Activated CD4-positive, alpha-beta T cell treated with anti-CD3 and anti-CD28 coated beads, Interleukin-2, Interleukin-6, amounts not matched to agents 100 ng/mL and 50 ng/mL, durations not matched to agents 16 hours and 8 hours (primary cell): ENCODE measurements at places on chromosomes 5 and 9.

DNA sequence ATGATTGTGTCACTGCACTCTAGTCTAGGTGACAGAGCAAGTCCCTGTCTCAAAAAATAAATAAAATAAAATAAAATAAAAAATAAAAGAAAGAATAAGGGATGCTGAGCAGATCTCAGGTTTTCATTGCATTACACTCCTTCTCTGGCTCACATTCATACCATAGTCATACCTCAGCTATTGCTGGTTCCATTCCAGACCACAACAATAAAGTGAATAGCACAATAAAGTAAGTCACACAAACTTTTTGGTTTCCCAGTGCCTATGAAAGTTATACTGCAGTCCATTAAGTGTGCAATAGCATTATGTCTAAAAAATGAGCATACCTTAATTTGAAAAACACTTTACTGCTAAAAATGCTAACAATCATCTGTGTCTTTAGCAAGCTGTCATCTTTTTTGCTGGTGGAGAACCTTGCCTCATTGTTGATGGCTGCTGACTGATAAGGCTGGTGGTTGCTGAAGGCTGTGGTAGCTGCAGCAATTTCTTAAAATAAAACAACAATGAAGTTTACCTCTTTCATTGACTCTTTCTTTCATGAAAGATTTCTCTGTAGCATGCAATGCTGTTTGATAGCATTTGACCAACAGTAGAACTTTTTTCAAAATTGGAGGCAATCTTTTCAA lies 415.7 kb downstream of the ZNF608 start:
- DNase-seq = no peak

DNA sequence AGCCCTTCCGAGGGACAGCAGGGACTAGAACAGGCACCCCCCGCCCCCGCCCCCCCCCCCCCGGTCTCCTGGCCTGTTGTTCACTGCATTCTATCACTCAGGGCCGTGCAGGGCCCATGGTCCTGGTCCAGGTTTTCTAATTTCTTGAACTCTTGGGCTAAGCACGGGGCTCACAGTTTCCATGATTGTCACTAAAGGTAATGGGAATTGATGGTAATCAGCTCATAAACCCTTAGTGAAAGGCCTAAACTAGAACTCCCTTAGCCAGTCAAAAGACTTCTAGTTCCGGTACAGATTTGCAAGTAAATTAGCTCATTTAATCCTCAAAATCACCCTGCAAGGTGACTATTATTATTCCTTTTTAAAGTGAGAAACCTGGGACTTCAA lies 14.7 kb upstream of the PWWP2A start:
- no peak for DNase-seq

DNA sequence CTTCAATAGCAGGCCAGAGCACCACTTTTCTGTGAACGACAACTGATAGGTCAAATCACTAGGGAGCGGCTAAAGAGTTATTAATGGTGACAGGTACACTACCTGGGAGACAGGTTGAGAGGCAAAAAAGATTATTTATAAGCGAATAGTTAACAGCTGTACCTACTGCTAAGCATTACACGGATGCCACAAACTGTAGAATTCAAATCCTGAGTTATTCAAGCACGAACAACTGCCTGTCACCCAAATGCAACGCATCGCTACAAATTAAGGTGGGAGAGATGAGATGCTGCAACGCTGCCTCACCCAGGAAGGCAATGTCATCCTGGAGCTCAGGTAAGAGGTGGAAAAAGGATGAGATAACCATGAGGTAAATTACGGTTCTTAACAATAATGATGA lies 342.9 kb downstream of the BNC2 start:
- no peak for DNase-seq

DNA sequence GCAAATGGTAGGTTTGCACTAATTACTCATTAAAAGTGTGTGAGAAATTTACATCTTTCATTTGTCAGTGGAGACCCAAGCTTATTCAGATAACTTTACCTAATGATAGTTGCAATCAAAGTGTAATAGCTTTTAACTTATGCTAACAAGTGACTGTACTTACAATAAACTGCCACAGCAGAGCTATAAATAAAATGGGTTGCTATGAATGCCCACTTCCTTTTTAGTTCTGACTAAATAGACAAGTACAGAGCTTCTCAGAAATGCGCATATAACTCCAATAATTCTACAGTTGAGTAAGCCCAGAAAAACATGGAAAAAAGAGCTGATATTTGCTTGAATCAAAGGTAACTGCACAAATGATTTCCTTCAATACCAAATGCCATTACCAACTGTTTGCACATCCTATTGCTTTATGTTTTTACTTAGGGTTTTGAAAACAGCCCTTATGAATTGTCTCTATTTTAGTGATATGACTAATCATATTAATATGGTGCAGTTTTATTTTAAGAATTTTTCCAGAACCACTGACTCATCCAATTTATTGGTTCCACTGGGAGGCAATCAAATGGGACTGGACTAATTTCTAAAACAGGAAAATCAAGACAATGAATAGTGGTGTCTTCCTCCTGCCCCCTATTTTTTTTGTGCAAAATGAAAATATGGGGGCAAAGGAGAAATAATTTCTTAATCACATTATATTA lies 84.1 kb downstream of the PPP2R2B start:
- peak; percentile 25 for DNase-seq

- no peak for DNase-seq
Observed at GRCh38 chr5:89934069-89934468, 475.5 kb downstream of the CETN3 start.

DNA sequence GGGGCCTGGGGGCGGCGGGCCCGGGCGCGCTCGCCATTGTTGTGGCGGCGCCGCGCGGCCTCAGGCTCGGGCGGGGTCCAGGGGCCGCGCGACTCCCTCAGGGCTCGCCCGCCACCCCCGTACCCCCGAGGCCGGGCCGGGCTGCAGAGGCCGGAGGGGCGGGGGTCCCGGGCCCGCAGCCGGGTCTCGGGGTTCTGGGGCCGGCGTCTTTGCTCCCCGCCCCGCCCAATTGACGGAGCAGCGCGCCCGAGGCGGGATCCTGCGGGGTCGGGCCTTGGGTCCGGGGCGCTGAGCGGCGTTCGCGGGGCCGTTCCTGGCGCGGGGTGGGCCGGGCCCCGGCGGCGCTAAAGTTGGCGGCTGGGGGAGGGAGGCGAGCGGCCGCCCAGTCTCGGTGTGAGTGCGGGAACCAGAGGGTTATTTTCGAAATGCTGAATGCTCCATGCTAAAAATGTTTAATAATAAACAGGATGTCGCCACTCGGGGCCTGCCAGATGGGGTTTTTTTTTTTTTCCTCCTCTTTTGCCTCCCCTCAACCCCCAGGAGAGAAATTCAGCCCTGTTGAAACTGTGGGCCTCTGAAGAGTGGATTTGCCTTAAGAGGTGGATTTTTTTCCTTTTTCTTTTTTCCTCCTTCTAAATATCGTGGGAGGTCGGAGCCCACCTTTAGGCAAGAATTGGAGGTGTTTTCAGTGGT lies 724 bp downstream of the PRRC2B start:
- no peak for DNase-seq

DNA sequence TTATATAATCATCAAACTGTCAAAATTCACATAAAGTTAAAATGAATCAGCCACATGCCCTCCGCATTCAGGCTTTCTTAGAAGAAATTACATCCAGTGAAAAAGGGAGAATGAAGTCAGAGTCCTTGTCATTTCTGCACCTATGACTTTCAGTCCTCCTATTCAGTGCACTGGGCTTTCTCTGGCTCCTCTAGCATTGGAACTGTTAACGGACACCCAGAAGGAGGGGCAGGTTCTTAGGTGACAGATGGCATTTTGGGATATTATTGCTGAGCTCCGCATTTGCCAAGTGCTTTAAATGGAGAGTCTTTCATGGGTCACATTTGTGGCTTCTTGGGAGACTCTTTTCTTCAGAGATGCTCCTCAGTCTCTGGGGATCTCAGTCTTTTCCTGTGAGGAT lies 40.0 kb downstream of the ADAMTS19 start:
- DNase-seq = no peak

DNA sequence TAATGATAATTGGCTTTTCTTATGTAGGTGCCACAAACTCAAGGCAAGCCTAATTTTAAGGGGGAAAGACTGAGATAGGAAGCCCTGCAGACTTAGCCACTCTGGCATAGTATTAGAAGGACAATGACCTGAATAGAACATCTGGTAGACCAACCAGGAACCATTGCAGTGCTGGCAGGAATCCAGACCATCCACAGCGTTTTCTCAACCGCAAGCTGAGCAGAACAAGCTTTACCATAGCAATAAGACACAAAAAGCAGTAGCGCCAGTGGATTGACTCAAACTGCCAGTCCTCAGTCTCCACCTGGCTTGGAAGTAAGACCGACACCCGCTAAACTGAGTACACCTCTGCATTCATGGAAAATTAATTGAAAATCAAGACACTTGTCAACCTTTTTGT lies 141.3 kb upstream of the LPAR1 start:
- no peak for DNase-seq

DNA sequence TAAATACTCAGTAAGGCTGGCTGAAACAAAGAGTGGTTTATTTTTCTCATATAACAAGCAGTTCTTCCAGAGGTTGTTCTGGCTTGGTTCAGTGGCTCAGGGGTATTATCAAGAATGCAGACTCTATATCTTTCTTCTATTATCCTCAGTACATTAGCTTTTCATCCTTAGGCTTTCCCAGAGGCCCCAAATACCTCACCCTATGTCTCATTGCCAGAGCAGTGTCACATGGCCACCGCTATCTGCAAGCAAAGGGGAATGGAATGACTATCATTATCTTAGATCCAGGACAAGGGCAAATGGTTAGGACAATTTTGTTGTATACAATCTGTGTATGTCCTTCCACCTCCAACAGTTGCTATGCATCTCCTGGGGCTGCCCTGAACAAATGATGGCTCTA lies 69.0 kb upstream of the SNX2 start:
- DNase-seq = no peak
